ACHN (cell line): ENCODE measurements at places on chromosomes 7 and 10.
A peak's percentile ranks its signal among the peaks of the same experiment; 100 is the strongest.

DNA sequence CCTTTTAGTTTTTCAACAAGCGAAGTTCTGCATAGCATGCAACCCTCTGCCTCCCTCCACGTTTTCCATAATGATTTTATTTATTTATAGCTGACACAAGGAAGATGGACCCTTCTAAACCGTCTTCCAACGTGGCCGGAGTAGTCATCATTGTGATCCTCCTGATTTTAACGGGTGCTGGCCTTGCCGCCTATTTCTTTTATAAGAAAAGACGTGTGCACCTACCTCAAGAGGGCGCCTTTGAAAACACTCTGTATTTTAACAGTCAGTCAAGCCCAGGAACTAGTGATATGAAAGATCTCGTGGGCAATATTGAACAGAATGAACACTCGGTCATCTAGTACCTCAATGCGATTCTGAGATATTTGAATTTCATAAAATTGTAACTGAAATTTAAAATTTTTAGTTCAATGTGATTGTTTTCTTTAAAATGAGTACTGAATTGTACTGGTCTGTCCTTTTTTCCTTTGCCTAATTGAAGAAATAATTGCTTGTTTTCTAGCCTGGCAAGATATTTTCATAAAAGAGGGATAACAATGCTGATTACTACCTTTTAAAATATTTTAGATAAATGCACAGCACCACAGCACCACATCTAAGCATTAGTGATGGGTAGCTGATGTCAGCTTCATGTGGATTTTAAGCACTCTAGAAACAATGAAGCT lies 41.5 kb upstream of the SLC39A12 start:
- peak; percentile 59 for DNase-seq

DNA sequence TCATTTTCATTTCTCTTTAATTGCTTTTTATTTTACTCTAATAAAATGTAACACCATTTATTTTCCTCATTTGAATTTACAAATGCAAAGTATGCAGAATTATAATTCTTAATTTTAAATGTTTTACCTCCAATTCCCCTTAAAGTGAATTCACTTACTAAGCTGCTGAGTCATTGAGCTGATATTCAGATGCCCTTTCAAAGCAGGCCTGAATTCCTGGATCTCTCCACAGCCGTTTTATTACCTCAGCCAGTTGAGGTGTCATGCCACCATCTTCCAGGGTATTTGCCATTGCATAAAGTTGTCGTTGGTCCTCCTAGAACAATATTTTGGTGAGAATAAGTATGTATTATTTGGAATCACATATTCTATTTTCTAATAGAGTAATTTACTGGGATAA lies 33.2 kb downstream of the GNAT3 start:
- DNase-seq, result peak; percentile 72

DNA sequence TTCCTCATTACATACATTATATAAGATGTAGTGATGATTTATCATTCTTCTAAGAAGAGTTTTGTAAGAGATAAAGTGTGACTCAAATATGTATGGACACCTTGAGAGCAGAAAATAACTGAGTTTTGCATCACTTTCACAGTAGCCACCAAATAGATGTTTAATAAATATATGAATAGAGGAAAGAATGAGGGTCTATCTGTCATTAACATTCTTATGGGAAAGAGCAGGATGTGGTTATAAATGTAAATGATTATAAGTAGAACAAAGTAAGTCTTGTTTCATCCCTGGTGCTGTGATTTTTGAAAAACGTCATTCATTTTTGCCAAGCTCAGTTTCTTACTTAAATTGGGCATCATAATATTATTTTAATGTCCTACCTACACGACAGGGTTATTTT lies 15.0 kb upstream of the CRPPA start:
- no peak for DNase-seq

DNA sequence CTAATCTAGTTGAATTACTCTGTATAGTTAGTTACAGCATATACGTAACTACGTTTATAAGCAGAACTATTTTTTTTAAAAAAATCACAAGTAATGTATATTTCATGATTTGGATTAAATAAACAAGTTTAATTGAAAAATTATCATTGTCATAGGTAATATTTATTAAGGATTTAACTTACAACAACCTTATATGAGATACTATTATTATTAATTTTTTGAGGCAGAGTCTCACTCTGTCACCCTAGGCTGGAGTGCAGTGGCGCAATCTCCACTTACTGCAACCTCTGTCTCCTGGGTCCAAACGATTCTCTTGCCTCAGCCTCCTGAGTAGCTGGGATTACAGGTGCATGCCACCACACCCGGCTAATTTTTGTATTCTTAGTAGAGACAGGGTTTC lies 4.1 kb upstream of the CUL1 start:
- DNase-seq, result no peak

GRCh38 chr7:66921396-66921917 lies 432 bp downstream of the TMEM248 start:
- DNase-seq, result peak; percentile 49

DNA sequence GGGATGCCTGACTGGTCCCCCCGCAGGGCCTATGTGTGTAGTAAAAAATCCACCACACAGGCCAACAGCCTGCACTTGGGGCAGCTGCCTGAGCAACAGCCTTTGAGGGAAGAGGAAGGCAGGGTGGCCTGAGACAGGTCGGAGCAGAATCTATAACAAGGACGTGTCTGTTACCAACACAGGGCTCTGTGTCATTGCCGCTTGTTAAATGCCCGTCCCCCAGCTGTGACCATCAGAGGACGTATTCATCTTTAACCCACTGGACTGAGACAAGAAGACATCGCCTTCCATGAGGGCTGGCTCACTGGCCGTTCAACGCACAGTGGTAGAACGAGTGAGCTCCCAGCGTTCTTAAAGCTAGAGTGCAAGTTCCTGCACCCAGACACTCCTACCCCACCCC lies 7.8 kb downstream of the PDIA4 start:
- no peak for DNase-seq

GRCh38 chr7:6256677-6257535 lies 15.5 kb downstream of the CYTH3 start:
- no peak for DNase-seq

DNA sequence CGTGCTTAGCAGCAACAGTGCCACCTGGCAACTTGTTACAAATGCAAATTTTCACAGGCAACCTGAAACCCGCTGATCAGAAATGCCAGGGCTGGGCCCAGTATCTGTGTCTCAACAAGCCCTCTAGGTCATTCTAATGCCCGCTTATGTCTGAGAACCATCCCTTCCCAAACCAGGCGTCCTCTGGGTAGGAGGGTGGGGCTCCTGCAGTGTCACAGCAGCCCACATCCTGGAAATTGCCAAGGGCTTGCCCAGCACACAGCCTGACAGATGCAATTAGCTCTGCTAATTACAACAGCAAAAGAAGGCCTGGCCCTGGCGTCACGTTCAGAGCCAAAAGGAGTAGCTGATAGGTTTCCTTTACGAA lies 15.9 kb downstream of the ITPRIP start:
- DNase-seq, result no peak

DNA sequence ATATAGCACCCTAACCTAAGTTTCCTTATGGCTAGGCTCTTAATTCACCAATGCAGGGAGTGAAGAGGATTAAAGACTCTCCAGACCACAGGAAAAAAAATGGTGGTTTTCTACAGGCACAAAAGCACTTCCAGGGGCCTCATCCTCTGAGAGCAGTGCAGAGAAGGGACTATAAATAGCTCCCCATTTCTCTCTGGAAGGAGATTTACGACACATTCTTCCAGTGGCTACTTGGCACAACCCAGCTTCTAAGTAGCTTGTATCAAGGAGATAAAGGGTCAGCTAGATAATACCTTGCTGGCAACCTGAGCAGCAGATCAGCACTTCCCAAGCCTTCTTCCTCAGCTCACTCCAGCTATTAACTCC lies 73.5 kb downstream of the CRPPA start:
- DNase-seq, result peak; percentile 30

- DNase-seq, result no peak
These were observed 12.3 kb downstream of the DYDC1 start for GRCh38 chr10:80344276-80344675.

GRCh38 chr10:34195364-34196057 lies 619.6 kb downstream of the PARD3 start:
- DNase-seq, result no peak

- no peak for DNase-seq
These were observed 54.5 kb downstream of the WDR37 start for GRCh38 chr10:1110674-1111119.

DNA sequence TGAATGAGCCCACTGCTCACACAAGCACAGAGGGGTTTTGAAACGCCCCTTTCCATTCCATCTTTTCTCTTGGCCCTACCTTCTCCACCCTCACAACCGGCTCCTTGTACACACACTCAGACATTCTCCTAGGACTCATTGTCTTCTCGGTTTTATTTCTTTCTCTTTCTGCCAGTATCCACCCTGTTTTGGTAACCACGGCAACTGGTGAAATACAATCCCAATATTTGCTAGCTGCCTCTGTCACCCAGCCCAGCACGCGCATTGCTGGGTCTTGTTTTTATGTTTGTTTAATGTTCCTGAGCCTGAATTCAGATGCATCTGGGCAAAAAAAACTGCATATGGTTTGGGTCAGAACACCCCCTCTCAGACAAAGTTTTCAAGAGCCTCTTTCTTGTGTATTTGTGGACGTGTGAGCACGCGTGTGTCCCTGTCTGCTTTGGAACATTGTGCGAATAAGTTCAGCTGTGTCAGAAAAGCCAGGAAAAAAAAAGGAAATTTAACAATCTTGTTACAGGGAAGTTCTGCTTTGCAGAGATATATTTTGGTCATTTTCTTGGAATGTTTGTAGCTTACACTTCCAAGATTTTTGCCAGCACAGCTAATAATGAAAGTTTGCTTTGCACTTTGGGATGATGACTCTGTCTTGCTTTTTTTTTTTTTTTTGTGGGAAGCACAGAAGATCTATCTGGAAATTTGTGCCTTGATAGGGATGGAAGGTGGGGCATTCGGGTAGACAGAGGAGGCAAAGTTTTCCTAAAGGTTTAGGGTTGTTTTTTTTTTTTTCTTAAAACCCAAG lies 225.9 kb downstream of the TRIL start:
- no peak for DNase-seq

DNA sequence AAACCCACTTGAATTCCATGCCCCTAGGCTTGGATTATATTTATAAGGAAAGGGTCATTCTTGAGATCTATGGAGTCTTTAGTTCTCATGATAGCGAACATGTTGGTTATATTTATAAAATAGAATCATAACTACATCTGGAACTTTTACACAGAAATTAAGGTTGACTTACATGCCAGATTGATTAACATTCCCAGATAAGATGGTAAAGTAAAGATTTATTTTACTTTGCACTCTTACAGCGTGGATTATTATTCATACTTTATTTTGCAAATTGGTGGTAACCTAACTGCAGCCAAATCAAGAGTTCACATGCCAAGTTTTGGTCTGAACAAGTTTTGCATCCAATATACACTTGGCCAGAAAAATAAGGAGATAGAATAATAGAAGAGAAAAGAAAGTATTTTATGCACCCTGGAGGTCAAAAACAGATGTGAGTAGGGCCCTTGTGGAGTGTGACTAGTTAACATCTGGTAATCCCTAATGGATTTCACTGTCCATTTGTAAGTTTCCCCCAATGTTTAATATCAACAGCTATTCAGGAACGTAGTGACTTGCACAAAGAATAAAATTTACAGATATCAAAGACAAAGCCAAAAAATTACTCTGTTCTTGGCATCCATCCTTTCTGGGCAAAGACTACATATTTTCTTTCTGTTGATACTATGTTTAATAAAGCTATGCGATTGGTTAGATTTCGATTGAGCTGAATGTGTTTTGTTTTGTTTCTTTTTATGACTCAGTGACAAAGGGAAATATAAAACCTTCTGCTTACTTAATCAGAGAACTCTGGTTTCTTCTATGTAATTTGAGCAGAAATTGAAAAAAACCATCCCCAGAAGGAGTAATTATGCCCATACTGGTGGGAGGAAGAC lies 10.1 kb upstream of the TMEM26 start:
- DNase-seq, result no peak

- DNase-seq, result no peak
These were observed 692 bp downstream of the NEURL1 start for GRCh38 chr10:103493916-103494877.

DNA sequence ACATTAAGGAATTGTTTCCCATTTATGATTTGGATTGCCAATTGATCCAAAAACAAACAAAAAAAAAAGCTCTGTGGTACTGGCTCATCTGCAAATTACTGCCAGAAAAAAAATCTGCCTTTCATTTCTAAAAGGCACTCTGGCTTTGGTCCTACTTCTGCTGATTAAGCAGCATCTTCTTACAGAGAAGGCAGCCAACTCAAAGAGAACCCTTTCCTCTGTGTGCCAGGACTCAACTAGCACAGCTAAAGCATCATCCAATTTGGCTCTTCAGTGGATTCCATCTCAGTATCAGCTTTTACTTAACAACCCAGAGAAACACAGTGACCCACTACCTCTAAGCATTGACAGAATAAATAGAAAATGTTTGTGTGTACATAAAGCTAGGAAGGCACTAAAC lies 80.6 kb downstream of the GSAP start:
- DNase-seq, result no peak

DNA sequence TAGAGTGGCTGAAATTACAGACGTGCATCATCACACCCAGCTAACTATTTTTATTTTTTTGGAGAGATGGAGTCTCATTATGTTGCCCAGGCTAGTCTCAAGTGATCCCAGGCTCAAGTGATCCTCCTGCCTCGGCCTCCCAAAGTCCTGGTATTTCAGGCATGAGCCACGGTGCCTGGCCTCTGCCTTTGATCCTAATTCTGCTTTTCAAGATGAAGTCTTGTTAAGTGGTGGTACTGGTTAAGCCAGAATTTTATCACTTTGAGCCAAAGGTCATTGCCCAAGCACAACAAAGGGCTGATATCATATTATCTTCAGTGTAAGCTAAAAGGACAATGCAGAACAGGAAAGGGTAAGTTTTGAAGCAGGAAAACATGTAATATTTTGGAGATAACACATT lies 64.2 kb downstream of the MYOF start:
- no peak for DNase-seq

- DNase-seq, result no peak
These were observed 46.8 kb downstream of the PPIF start for GRCh38 chr10:79393924-79394610.

DNA sequence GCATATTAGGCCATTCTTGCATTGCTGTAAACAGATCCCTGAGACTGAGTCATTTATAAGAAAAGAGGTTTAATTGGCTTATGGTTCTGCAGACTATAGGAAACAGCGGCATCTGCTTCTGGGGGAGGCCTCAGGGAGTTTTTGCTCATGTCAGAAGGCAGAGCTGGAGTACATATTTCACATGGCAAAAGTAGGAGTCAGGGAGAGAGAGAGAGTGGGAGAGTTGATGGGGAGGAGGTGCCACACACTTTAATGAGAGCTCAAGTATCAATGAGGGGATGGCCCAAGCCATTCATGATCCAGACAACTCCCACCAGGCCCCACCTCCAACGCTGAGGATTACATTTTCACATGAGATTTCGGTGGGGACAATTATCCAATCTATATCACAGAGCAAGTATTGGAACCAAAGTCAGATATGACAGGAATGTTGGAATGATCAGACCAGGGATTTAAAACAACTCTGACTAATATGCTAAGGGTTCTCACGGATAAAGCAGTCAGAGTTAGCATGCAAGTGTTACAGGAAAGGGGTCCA lies 795.3 kb upstream of the CELF2 start:
- DNase-seq, result no peak
